ENCODE measurements at places on chromosomes 2 and 18. TPM values are rescaled to one million over a fixed set of nuclear protein-coding genes. Genes with fewer than 3 reads are reported as not detected.

DNA sequence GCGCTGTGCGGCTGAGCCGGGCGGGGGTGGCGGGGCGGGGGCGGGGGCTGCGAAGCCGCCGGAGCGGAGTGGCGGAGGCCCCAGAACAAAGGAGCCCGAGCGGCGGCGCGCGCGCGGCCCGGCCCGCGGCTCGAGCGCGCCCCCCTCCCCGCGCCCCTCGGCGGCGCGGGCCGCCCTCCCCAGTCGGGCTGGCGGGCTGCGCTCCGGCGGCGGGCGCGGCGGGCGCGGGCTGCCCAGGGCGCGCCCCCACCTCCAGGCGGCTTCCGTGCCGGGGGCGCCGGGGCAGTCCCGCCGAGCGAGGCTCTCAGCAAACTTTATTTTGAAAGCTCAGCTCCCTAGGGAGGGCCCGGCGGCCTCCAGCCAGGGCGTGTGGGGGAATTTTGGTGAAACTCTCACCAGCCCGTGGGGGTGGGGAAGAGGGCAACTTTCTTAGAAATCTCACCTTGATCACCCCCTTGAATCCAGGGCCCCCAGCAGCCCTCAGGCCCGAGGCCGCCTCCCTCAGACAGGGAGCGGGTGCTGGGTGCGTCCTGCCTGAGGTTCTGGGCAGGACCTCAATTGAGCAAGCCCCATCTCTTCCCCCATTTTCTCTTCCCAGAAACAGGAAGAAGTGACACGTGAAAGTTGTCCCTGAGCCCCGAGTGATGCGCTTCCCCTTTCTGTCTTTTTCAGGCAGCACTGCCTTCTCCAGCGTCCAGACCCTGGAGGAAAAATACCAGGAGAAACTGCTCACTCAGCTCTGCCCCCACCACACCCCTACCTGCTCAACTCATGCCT, 786 bp downstream of the TET3 start:
- H3K4me3 ChIP-seq: peak overlapping the region; percentile 69

- H3K27ac ChIP-seq: no peak overlapping the region
- H3K36me3 ChIP-seq: no peaks in the 10 kb centered on the region
- no peaks in the 10 kb centered on the region for H3K27me3 ChIP-seq
- H3K4me3 ChIP-seq: no peak overlapping the region
- no peak for DNase-seq
Measured at GRCh38 chr18:7855671-7856070, 288.6 kb downstream of the PTPRM start.

- no peak for DNase-seq
- no peak overlapping the region for H3K27ac ChIP-seq
- peaks cover 18% of the 10 kb centered on the region for H3K36me3 ChIP-seq
- no peak overlapping the region for H3K4me3 ChIP-seq
- H3K27me3 ChIP-seq: no peaks in the 10 kb centered on the region
Measured at GRCh38 chr2:218255446-218255845, 5.4 kb upstream of the GPBAR1 start.

- no peaks in the 10 kb centered on the region for H3K4me1 ChIP-seq
- no peak overlapping the region for H3K4me3 ChIP-seq
- H3K27ac ChIP-seq: no peak overlapping the region
- H3K36me3 ChIP-seq: no peaks in the 10 kb centered on the region
- H3K27me3 ChIP-seq: no peaks in the 10 kb centered on the region
Measured at GRCh38 chr18:63879709-63880108, 7.8 kb upstream of the SERPINB2 start.

- H3K4me3 ChIP-seq: no peak overlapping the region
- H3K36me3 ChIP-seq: no peaks in the 10 kb centered on the region
- H3K27me3 ChIP-seq: no peaks in the 10 kb centered on the region
- no peak for DNase-seq
- no peaks in the 10 kb centered on the region for H3K4me1 ChIP-seq
- H3K27ac ChIP-seq: peak overlapping the region; percentile 43
Measured at GRCh38 chr2:238573065-238573778, 146.5 kb downstream of the ASB1 start.

ARMC9 gene
- 4.0 TPM for total RNA-seq

VIL1 gene
- 2.9 TPM for total RNA-seq
